NCI-H2171 (cell line): ENCODE measurements at places on chromosomes 7 and 10.

DNA sequence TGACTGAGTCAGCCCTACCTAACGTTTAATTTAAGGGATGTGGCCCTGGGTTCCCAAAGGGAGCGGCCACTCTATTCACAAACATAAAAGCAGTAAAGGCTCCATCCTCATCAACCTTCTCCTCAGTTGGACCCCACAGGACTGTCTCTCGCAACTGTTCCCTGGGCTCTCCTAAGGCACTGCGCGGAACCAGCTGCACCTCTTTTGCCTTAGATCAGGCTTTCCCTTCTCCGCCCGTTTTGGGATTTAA lies 689 bp upstream of the GTPBP4 start:
- DNase-seq: no peak

DNA sequence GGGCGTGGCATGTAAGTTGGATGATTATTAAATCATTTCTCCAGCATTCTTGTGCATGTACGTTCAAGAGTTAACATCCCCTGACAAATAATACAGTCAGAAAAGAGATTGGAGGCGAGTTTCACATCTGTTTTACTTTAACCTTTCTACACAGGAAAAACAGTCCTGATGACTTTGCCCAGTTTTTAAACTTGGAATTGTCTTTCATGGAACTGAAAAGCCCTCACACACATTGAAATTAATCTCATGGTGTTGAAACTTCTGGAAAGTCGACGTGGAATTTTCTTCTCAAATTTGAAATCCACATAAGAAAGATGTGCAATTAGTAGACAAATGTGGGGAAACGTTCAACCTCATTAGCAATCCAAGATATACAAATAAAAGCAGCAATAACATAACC lies 31.2 kb upstream of the ZNF438 start:
- DNase-seq: no peak

DNA sequence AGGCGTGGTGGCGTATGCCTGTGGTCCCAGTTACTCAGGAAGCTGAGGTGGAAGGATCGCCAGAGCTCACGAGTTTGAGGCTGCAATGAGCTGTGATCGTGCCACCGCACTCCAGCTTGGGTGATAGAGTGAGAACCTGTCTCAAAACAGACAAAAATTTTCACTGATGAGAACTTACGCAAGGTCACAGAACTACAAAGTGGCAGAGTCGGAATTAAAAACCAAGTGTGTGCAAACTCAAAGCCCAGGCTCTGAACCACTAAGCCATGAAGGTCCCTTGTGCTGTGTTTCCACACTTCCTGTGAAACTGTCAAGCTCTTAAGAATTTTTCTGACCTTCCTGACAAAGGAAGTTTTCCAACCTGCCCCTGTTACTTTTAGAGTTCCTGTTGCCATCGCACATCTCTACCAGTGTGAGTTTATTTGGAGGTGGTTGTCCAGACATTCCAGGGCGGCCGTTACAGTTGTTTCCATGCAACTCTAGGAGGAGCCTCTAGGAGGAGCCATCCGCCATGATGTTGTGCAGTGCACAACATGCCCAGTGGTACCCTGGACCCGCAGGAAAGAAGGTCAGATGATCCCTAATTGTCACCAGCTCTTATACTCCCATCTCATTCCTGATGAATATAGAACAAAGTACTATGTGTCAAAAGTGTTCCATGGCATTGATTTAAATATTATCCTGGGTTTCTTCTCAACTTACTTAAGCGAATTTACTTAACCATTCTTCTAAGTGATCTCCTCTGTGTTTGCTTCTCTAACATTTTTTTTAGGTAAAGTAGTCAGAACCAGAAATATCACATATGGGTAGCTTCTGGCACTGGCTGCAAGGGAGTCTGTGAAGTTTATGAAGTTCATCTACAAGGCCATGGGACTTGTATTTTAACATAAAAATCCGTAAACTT lies 49.0 kb upstream of the LYZL1 start:
- no peak for DNase-seq

DNA sequence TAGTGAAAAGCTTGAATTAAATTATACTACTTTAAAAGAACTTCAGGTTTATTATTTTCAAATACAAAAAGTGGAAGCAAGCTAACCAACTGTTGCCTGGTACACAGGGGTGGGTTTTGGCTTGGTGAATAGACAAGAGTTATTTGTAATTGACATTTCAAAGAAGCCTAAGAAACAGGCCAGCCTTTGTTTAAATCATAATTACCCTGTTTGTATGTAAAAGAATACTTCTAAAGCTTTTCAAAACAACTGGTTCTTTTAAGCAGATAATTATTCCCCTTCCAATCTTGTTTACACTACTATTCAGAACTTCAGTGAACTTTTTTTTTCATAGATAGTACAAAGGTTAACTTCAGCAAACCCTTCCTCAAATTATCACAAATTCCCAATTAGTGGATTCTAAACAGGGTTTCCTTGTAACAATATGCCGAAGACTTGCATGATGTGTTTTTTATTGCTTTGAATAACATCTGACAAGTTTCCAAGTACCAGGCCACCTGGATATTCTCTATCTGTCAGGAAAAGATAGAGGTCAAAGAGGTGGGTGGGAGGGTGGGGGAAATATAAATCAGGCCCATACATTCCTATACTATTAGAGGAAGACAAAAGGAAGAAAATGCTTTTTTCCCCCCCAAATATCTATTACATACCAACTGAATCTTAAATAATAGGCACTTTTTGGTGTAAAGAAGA lies 20.4 kb downstream of the SSMEM1 start:
- no peak for DNase-seq

GRCh38 chr7:125828153-125828700 lies 898.6 kb upstream of the POT1 start:
- DNase-seq: no peak

GRCh38 chr10:31242902-31243301 lies 76.1 kb upstream of the ZEB1 start:
- no peak for DNase-seq

- no peak for DNase-seq
Measured at GRCh38 chr10:10871352-10871751, 146.3 kb upstream of the CELF2 start.

GRCh38 chr10:84076540-84077195 lies 62.6 kb upstream of the GHITM start:
- DNase-seq: no peak

DNA sequence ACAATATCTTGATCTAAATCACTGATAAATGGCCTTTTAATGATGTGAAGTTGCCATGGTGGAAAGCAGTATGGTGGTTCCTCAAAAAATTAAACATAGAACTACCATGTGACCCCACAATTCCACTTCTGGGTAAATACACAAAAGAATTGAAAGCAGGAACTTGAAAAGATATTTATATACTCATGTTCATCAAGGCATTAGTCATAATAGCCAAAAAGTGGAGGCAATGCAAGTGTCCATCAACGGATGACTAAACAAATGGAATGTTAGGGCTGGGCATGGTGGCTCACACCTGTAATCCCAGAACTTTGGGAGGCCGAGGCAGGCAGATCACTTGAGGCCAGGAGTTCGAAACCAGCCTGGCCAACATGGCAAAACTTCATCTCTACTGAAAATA lies 2.0 kb upstream of the DNAJC12 start:
- no peak for DNase-seq
